Smooth muscle cell of the brain vasculature (primary cell): ENCODE measurements at places on chromosomes 3 and 15.
A peak's percentile ranks its signal among the peaks of the same experiment; 100 is the strongest.

- DNase-seq, result no peak
Measured at GRCh38 chr15:60829416-60829815, 350.5 kb upstream of the ICE2 start.

- peak; percentile 88 for DNase-seq
Measured at GRCh38 chr15:81312790-81313543, 11.0 kb downstream of the STARD5 start.

DNA sequence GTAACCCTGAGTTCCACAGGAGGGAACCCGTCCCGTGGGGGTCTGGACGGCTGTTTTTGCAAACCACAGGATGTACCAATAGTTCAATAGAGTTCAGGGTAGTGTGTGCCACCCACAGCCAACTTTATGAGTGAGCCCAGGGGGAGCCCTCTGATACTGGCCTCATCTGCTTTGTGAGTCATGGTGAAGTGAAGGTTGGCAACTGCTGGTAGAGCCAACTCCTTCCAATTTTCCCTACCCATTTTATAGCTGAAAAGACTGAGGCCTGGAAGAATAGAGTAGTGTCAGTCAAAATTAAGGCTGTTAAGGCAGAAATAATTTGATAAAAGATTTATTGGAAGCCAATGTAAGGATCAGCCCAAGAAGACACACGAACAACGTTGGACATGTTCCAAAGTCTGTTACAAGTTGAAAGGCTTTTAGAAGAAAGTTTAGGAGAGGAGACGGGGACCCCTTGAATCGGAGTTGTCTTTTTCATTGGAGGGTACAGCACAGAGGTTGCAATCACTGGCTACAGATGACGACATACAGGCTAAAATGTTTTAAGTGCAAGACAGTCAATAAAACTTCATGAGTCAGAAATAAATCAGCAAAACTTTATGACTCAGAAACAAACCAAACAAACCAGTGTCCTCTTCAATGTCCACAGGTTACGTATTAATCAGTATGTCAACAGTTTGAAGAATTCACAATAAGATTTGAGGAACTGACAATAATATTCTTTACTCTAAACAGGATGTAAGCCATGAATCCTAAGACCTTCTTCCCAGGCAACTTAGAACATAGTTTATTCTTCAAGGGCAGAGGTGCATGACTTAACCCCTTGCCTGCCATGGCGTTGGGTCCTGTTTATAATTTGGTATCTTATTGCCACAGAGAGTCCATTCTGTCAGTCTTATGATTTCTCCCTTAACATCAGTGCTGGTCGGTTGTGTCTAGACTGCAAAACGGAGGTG is 62.9 kb upstream of the NR2E3 start:
- peak; percentile 75 for DNase-seq

DNA sequence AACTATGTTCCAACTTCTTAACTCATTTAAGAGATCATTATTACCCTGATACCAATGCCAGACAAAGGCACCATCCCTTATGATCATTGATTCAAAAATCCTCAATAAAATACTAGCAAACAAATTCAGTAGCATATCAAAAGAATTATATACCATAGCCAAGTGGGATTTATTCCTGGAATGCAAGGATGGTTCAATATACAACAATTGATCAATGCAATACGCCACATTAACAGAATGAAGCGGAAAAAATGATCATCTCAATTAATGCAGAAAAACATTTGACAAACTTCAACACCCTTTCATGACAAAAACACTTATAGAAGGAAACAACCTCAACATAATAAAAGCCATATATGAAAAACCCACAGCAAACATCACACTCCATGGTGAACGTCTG is 4.7 kb upstream of the HTR3E start:
- DNase-seq, result no peak

GRCh38 chr15:40569129-40569953 is at the start of gene RPUSD2:
TSS of gene RPUSD2 (plus strand) at chr15:40569299. CDS start at chr15:40569338, 39 bp downstream.
- peak; percentile 73 for DNase-seq

- no peak for DNase-seq
Measured at GRCh38 chr3:25355034-25355885, 72.8 kb upstream of the RARB start.

DNA sequence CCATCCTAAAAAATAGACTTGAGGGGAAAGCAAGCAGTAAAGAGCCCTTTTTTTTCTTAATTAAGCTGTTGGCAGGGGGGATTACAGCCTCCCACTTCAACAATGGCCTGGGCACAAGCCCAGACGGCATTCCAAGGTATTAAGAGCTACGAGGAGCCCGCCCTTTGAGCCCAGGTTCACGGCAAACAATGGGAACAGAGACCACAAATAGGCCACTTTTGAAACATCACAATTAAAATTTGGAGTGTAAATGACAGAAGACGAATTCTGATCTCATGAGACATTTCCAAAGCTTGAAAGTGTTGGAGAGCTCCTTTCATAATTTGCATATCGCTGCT is 8.9 kb downstream of the CHSY1 start:
- DNase-seq, result no peak

DNA sequence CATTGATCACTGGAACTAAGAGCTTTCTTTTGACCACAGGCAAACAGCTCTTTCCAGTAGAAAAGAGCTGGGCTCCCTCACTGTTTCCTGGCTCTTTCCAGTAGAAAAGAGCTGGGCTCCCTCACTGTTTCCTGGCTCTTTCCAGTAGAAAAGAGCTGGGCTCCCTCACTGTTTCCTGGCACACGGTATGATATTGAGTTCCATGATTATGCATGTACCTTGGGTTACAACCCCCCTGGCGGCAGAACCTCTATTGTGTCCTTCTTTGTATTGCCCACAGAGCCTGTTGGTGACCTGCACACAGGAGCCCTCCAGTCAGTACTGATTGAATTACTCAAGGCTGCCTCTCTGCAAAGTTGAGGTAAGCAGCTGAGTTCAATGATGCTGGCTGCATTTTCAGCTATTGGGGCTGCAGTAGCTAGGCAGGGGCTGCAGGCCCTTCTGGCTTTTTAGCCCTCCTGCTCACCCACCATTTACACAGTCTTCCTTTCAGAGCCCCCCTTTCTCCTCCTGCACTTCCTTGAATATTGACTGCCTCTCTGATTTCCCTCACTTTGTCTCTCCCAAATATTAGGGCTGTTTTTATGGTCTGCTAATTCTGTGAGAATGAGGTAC is 10.2 kb downstream of the ACKR2 start:
- DNase-seq, result no peak

GRCh38 chr15:65154720-65155119 is 21.1 kb upstream of the PDCD7 start:
- DNase-seq, result no peak

DNA sequence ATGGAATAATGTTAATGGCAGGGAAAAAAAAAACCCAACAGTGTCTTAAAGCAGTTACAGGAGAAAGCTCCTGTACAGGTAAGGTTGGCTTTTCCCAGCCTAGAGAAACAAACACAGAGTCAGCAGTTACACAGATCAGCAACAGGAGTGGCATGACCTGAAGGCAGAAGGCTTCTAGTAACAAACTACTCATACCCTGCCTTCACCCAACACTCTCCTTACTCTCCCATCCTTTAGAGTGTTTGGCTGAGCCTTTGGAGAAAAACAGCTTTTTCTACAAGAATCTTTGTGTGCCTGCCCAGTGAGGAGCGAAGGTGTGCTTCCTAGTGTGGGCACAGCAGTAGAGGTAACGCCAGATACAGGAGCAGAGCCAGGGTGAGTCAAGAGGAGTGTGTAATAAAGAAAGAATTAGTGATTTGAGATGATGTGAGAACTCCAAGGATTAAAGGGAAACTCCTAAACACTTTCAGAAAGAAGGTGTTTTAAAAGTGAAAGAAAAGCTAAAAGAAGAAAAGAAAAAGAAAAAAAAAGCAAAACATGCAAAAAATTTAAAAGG is 152.7 kb downstream of the POLR2M start:
- DNase-seq, result no peak

DNA sequence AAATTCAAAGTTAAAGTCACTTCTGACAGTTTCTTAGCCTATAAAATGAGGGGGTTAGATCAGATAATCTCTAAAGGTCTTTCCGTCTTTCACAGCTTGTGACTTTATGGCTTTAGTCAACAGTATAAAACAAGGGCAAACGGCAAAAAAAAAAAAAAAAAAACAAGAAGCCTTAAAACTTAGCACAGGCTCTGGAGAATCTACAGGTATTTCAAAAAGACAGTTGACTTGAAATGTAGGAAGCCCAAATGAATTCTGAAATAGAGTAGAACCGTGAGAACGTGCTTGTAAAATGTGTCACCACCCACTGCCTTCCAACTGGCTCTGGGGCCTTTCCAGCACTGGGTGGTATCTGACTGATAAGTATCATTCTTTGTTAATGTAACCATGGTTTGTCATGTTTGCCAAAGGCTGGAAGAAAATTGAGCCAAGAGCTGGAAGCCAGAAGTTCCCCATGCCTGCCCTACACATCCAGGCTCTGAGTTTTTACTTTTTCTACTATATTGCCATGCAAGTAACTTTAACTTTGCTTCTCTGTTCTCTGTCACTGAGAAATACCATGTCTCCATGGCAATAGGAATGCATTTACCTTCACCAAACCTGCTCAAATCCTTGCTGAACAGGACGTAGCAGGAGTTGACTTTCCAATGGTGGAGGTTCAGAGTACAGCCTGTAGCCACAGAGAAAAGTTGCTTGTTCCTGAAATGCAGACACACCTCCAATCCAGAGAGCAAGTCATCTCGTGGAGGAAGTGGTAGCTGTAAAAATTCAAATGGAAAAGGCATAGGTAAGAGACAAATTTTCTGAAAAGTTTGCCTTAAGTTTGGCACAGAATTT is 35.8 kb upstream of the THSD4 start:
- DNase-seq, result no peak

- DNase-seq, result no peak
Measured at GRCh38 chr3:168495270-168495669, 399.5 kb upstream of the GOLIM4 start.

- no peak for DNase-seq
Measured at GRCh38 chr3:42804831-42805132, 492 bp upstream of the HIGD1A start.

DNA sequence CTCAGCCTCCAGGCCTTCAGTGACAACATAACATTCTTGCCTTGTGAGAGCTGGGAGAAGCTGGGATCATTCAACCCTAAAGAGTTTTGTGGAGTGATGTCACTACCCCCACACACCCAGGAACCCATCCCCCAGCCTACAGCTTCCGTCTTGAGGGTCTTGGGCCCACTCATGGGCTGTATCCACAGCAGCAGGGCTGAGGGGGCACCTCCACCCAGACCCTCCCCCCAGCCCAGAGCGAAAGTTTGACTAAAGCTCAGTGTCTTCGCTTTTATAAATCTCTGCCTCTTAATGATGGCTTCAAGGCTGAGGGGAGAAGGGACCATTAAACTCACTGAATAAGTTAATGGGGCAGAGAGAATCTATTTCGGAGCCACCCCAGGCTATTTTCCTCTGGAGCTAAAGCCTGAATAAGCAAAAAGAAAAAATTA is 23.8 kb downstream of the NTRK3 start:
- no peak for DNase-seq

- DNase-seq, result no peak
Measured at GRCh38 chr15:52011711-52012144, 7.3 kb upstream of the MAPK6 start.

DNA sequence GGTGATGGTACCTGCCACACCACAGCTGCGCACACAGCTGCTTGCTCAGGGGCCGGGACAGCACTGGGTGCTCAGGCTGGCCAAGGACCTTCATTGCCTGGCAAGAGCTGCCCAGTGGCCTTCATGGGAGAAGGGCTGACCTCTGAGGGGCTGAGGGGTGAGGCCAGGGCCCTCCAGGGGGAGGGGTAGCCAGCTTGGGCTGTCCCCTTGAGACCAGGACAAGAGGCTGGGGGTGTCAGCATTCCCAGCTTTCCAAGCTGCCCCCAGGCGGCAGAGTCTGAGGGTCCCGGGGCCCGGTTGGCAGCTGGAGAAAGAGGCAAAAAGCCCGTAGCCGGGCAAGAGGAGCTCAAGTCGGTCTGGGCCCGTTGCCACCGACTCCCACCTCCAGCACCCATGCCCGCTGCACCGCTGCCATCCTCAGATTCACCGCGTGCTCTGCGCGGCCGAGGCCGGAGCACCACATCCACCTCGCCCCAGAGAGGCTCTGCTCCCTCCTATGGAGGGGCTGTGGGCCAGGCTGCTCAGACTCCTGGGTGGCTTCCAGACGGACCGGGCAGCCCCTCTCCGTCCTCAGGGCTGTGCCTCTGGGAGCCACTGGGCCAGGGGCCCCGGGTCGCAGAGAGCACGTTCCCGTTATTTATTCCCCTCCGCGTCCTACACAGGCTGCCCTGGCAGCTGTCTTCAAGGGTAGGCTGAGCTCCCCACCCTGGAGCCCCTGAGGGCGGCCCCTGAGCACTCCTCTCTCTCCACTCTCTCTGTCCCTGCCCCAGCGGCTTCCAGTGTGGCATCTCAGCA is 51.5 kb downstream of the PLXNA1 start:
- DNase-seq, result no peak

DNA sequence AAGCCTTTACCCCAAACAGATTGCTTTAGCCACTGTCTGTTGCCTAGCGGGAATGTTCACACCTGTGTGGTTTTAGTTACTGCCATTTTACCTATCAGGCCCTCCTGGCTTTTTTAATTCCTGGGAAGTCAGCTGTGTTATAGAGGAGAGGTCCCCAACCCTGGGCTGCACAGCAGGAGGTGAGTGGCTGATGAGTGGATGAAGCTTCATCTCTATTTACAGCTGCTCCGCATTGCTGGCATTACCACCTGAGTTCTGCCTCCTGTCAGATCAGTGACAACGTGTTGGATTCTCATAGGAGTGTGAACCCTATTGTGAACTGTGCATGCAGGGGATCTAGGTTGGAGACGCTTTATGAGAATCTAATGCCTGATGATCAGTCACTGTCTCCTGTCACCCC is 127.0 kb downstream of the MBNL1 start:
- no peak for DNase-seq

- DNase-seq, result no peak
Measured at GRCh38 chr15:69540622-69541021, 88.0 kb downstream of the RPLP1 start.

- DNase-seq, result no peak
Measured at GRCh38 chr3:184282941-184283340, 7.1 kb downstream of the ECE2 start.

- DNase-seq, result peak; percentile 88
Measured at GRCh38 chr3:30518181-30518864, 88.1 kb upstream of the TGFBR2 start.

GRCh38 chr3:56251343-56251945 is 216.8 kb downstream of the ERC2 start:
- DNase-seq, result peak; percentile 49

DNA sequence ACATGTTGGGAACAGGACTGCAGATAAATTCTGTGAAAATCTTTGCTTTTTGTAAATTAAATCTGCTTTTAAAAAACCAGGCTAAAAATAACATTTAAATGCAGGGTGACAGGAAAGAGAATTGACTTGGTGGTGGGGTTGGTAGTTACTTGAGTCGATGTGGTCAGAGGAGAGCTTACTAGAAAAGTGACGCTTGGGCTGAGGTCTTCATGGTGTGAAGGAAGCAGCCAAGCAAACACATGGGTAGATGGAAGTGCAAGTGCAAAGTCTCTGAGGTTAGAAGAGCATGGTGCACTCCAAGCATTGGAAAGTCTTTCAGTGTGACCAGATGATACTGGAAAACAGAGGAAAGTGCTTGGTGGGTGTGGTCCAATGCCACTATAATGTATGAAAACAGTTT is 86.4 kb upstream of the THBS1 start:
- no peak for DNase-seq

GRCh38 chr15:95293456-95294031 is 1037.0 kb upstream of the NR2F2 start:
- no peak for DNase-seq
